ENCODE measurements at places on chromosomes 7 and 10.

GRCh38 chr7:22348379-22348778 is 8.6 kb downstream of the RAPGEF5 start:
- DNase-seq, result peak; percentile 50

DNA sequence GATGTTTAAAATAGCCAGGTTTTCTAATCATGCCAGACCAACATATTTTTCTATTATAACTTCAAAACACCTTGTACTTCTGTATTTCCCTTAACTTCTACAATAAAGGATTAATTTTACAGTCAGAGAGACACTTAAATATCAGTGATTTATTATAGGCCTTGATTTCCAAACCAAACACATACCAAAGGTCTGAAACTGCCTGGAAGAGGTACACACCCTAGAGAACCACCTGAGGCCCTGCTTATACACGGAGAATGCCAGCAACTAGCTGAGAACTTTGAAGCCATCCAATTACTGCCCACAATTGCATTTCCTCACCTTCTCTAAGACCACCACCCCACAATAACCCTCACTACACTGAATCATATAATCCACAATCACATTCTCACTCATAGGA is 4.9 kb downstream of the CCDC6 start:
- no peak for DNase-seq

DNA sequence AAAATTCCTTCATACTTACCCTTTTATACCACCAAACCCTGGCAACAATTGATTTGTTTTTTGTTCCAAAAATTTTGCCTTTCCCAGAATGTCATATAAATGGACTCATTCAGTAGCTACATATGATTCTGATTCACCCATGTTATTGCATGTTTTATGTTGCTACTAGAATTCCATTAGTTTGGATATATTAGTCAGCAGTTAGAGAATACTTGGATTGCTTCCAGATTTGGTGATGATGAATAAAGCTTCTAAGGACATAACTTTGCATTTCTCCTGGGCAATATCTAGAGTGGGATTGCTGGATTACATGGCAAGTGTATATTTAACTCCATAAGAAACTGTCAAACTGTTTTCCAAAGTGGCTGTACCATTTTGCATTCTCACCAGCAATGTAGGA is 806.9 kb downstream of the DNAJB9 start:
- no peak for DNase-seq

DNA sequence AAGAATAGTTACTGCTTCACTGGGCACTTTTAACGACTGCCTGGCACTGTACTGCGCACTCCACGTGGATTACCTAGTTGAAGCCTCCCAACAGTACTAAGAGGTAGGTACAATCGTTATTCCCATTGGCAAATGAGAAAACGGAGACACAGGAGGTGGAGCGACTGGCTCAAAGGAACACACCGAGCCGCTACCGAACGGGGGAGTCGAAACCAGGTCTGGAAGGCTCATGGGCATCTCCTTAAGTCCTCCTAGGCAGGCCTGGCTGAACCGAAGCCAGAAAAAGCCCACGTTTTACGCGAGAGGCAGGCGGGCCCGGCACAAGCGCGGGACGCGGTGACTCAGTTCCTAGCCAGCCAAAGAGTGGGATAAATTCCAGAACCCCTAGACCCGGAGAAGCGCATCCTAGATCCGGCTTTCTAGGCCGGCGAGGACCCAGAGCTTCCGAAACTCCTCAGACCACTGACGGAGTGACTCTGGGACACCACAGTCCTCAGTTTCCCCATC is 472 bp downstream of the PDAP1 start:
- peak; percentile 33 for DNase-seq

- no peak for DNase-seq
Measured at GRCh38 chr7:155355745-155356144, 58.1 kb downstream of the INSIG1 start.

GRCh38 chr10:131311661-131312477 is at the start of gene TCERG1L:
Gene TCERG1L, minus strand, starts transcription at chr10:131311721. Its CDS starts 86 bp downstream, at chr10:131311635.
- DNase-seq, result no peak

- DNase-seq, result peak; percentile 52
Measured at GRCh38 chr10:116765648-116766081, 23.3 kb upstream of the HSPA12A start.

DNA sequence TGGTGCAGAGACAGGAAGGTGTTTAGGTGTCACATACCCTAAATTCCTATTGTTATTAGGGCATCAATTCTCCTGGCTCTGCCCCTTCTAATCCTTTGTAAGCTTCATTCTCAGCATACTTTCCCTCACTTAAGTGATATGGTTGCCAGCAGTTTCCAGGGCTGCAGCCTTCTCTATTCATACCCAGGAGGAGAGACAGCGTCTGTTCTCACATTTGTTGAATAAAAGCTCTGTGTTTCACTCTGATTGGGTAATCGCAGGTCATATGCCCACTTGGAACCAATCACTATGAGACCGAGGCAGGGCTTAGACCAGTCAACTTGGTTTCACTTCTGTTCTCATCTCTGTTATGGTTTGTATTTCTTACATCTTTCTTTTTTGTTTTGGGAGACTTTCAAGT is 109.6 kb upstream of the MTPN start:
- DNase-seq, result peak; percentile 81

DNA sequence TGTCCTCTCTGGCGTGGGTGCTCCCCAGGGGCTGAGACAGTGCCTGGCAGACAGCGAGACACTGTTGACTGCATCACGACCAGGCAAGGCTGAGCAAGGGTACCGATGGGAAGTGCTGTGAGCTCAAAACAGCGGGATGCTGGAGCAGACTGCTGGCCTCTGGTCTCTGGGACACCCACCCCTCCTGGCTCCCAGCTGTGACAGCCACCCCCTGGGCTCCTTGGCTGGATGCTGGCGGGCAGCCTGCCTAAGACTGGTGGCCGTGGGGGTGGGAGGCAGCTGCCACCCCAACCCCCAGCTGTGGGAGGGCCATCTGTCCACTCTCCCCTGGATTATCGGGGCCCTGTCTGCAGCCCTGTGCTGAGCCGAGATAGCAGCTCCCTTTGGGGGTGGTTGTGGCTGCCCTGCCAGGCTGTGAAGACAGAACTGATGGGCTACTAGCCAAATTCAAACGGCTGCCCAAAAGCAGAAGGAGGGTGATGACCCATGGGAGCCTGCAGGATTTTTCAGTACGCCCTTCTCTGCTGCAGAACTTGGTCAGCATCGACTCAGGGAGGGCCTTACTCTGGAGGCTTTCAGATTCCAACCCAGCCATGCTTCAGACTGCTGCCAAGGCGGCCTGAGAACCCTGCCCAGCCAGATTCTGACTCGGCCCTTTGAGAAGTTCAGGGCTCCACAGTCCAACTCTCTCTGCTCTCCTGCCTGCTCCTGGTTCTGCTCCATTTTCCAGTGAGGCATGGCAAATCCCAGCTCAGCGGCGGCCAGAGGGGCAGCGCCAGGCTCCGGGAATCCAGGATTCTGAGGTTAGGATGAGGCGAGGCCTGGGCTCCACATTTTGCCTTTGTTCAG is 125.3 kb downstream of the NEURL1 start:
- DNase-seq, result no peak

DNA sequence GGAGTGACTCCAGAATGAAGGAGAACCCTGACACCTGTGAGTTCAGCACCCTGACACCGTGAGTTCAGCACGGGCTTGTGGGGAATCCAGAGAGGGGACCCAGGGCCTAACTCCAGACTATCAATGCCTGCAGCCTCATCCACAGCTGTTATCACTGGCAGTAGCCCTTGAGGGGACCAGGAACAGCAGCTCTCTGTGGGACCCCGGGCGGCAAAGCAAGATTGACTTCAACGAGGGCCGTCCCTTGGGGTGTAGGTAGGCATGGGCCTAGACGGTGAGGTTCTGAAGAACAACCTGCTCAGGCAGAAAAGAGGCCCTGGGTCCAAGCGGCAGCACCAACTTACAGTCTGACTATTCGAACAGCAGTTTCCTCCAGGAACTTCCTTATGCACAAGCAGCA is 8.9 kb downstream of the GRID1 start:
- DNase-seq, result no peak

DNA sequence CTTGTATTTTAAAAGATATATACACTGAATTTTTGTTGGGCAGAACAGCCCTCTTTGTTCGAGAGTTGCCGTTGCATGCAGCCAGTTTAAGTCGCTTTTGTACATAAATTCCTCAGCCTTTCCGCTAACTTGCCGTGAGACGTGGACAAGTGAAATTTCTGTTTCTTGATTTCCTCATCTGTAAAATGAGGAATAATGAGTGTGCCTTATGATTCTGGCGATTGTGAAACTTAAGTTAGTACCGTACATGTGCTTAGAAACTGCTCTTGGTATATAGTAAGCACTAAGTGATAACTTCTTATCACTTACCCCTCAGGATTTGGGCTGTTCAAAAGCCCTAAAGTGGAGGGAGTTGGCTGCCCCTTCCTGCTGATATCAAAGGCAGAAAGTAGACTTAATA is 1.4 kb downstream of the CCNJ start:
- DNase-seq, result no peak

- DNase-seq, result peak; percentile 86
Measured at GRCh38 chr10:16987206-16987621, 142.4 kb downstream of the CUBN start.

GRCh38 chr7:107783648-107784047 is 19.4 kb downstream of the SLC26A3 start:
- no peak for DNase-seq

- DNase-seq, result peak; percentile 31
Measured at GRCh38 chr7:39624442-39624807, 1.1 kb downstream of the RALA start.

GRCh38 chr10:110168601-110169481 is 38.6 kb upstream of the MXI1 start:
- DNase-seq, result no peak

GRCh38 chr7:114718861-114719260 is 203.0 kb upstream of the MDFIC start:
- DNase-seq, result no peak

DNA sequence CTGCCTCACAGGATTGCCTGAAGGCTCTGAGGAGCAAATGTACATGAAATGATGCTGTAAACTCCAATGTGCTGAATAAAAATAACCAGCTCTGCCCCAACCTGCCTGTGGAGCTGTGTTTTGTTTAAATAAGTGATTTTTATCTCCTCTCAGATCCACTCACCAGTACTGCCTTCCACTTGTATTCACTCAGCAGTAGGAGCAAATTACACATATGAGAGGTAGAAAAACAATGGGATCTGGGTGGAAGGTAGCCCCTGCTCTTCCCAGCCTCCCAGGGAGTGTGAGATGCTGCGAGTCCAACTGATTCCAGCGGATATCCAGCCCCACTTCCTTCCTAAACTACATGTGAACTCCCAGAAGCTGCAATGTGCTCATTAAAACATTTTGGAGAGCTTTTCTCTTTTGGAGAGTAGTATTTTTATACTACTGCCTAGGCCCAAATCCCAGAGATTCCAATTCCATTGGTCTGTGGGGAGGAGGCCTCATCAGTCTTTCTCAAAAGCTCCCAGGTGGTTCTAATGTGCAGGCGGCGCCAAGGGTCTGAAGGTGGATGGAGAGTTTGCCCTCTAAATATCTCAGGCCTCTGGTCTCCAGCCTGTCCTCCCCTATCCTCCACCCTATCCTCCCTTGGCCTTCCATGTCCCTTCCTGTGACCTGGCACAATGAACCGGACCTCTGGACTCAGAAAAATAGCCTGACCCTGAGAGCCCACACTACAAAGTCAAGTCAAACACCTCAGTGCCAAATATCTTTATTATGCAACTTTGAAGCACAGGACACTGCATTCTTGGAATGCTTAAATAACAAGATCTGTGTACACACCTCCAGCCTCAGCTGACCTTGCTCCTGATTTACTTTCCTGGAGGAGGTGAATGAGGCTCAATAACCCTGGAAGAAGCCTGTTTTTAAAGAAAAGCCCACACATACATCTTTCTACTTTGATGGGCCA is 46.2 kb downstream of the CPVL start:
- DNase-seq, result no peak

DNA sequence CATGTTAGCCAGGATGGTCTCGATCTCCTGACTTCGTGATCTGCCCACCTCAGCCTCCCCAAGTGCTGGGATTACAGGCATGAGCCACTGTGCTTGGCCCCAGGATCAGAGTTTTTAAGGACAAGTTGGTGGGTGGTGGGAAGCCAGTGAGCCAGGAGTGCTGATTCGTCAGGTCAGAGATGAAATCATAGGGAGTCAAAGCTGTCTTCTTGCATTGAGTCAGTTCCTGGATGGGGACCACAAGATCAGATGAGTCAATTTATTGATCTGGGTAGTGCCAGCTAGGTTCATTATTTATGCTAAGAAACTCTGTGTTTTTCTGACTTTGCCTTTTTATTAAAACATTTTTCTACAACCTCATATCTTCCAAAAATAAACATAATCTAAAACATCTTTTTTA is 423.8 kb downstream of the ARL4A start:
- no peak for DNase-seq

DNA sequence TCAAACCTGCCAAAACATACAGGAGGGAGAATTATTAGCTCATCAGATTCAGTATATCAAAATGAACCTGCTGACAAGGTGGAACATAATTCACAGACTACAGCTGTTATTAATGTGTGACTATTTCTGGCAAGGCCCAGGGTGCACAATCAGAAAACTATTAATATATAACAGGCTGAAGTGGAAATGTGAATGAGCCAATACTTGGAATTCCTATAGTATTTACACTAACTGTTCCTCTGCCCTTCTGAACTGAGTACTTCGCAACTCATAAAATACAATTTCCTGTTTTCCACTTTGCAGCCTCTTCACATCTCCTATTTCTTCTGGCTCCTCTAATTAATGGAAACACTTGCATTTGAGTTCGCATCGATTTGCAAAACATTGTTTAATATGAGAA is 330.8 kb downstream of the DPP6 start:
- DNase-seq, result no peak

- DNase-seq, result no peak
Measured at GRCh38 chr7:22645418-22646181, 81.4 kb upstream of the IL6 start.

- no peak for DNase-seq
Measured at GRCh38 chr10:60459701-60460457, 70.2 kb upstream of the ANK3 start.

DNA sequence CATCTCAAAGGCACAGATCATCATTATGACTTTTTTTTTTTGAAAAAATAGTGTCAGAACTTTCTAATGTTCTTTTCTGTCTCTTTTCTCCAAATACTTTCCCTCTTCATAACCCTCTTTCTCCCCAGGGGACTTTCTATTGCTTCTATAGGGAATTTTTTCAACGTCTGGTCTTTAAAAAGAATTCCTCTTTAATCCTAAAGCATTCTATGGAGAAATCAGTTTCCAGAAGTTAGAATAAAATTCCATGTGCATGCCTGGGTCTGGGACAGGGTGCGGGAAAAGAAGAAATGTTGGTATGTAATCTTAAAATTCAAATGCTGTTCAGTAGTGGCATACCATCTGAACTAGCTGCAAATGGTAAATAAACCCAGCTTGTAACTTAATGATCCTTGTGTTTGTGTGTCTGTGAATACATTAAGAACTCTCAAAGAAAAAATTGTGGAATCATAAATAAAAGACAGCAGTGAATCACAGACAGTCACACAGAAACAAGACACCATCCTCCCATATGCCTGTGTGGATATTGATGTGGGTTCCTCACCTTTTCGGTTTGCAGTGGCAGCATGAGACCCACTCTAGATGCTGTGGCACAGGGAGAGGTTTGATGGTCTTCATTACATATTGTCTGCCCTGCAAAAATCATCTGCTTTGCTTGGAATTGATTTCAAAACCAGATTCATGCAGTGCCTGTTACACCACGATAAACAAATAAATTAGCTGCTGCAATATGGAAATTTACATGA is 374.7 kb upstream of the NRP1 start:
- no peak for DNase-seq

GRCh38 chr7:148264933-148265557 is 325.5 kb upstream of the C7orf33 start:
- peak; percentile 22 for DNase-seq

All from Caki2 (cell line).